ENCODE measurements at places on chromosomes 7 and 10. TPM values are rescaled to one million over a fixed set of nuclear protein-coding genes. Genes with fewer than 3 reads are reported as not detected.
A peak's percentile ranks its signal among the peaks of the same experiment; 100 is the strongest.

Gene PRRT4
- not detected for total RNA-seq

Gene PDZD7
- 2.6 TPM for total RNA-seq

- H3K27me3 ChIP-seq, result no peaks in the 10 kb centered on the region
- DNase-seq, result no peak
- H3K27ac ChIP-seq, result no peak overlapping the region
- no peak overlapping the region for H3K4me3 ChIP-seq
- no peaks in the 10 kb centered on the region for H3K36me3 ChIP-seq
Measured at GRCh38 chr7:137040745-137041144, 172.3 kb downstream of the CHRM2 start.

- DNase-seq, result peak; percentile 46
- H3K4me3 ChIP-seq, result no peak within 1 kb of the TSS
- H3K36me3 ChIP-seq, result no peaks in the 10 kb centered on the region
- H3K4me1 ChIP-seq, result peaks cover 26% of the 10 kb centered on the region
- H3K27ac ChIP-seq, result no peak within 1 kb of the TSS
Measured at GRCh38 chr10:104353325-104354048, at the start of gene CFAP58. TSS of gene CFAP58 (plus strand) at chr10:104353833. CDS start at chr10:104353898, 65 bp downstream.

- H3K4me3 ChIP-seq, result no peak overlapping the region
- DNase-seq, result no peak
- H3K27me3 ChIP-seq, result no peaks in the 10 kb centered on the region
Measured at GRCh38 chr7:134879815-134880475, 100.5 kb downstream of the CALD1 start.

DNA sequence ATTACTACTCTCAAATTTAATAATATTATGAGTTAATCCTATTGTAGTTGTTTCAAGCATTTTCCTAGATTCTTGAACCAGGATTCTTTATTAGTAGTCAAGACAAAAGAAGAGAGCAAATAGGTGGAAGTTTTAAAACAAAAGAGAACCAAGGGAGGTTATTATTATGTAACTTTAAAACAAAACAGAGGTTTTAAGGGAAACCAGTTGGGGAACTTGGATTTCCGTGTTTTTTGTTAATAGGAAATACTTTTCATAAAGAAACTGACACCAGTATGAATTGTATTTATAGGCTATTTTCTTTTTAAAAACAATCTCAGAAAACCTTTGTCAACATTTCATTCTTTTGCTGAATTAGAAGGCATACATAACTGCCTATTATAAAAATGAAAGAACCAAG lies 183.9 kb downstream of the WNT2 start:
- no peaks in the 10 kb centered on the region for H3K27me3 ChIP-seq
- no peaks in the 10 kb centered on the region for H3K4me1 ChIP-seq
- DNase-seq, result no peak
- no peaks in the 10 kb centered on the region for H3K36me3 ChIP-seq
- no peak overlapping the region for H3K4me3 ChIP-seq

DNA sequence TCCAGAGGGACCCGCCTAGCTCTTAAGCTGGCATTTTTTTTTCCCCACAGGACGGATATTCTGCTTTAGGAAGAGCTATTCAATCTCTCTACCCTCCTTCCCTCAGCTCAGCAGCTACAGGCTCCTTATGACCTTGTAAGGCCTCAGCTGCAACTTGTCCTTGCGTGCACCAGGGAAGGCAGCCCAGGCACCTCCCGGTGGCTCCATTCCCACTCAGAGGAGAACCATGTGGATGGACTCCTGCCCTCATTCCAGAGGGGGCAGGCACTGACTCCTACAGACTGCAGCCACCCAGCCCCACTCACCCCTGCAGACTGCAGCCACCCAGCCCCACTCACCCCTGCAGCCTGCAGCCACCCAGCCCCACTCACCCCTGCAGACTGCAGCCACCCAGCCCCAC lies 73.7 kb downstream of the ITIH5 start:
- H3K4me1 ChIP-seq, result no peaks in the 10 kb centered on the region
- DNase-seq, result no peak
- no peak overlapping the region for H3K27ac ChIP-seq
- no peaks in the 10 kb centered on the region for H3K27me3 ChIP-seq
- no peaks in the 10 kb centered on the region for H3K36me3 ChIP-seq

- H3K27me3 ChIP-seq, result no peaks in the 10 kb centered on the region
- H3K27ac ChIP-seq, result no peak overlapping the region
- no peaks in the 10 kb centered on the region for H3K36me3 ChIP-seq
Measured at GRCh38 chr7:73606801-73607691, 17.3 kb downstream of the MLXIPL start.

DNA sequence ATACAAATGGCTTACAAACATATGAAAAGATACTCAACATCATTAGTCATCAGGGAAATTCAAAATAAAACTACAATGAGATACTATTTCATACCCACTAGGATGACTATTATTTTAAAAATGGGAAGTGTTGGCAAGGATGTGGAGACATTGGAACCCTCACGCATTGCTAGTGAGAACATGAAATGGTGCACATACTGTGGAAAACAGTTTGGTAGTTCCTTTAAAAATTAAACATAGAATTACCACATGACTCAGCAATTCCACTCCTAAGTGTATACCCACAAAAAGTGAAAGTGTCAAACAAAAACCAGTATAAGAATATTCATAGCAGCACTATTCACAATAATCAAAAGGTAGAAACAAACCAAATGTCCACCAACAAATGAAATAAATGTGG lies 48.5 kb upstream of the SHTN1 start:
- H3K4me1 ChIP-seq, result no peaks in the 10 kb centered on the region
- H3K4me3 ChIP-seq, result no peak overlapping the region
- H3K36me3 ChIP-seq, result no peaks in the 10 kb centered on the region
- no peak for DNase-seq
- no peak overlapping the region for H3K27ac ChIP-seq

DNA sequence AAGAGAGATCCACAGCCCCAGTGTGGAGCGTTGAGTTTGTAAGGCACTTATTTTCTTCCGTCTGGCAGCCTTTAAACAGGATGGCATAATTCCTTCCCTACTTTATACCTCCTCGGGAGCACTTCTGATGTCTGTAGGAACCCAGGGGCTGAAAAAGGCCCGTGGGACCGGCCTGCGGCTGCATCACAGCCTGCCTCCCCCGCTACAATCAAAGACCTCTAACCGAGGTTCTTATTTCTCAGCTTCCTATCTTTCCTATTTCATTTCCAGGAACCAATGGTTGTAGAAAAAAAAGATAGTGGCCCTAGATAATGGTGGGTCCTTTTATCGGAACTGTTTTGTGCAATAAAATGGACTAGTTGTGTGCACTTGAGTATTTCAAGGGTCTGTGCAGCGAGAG lies 4.1 kb upstream of the CTBP2 start:
- H3K4me3 ChIP-seq, result no peak overlapping the region
- no peaks in the 10 kb centered on the region for H3K4me1 ChIP-seq
- no peaks in the 10 kb centered on the region for H3K36me3 ChIP-seq
- DNase-seq, result no peak
- no peaks in the 10 kb centered on the region for H3K27me3 ChIP-seq

DNA sequence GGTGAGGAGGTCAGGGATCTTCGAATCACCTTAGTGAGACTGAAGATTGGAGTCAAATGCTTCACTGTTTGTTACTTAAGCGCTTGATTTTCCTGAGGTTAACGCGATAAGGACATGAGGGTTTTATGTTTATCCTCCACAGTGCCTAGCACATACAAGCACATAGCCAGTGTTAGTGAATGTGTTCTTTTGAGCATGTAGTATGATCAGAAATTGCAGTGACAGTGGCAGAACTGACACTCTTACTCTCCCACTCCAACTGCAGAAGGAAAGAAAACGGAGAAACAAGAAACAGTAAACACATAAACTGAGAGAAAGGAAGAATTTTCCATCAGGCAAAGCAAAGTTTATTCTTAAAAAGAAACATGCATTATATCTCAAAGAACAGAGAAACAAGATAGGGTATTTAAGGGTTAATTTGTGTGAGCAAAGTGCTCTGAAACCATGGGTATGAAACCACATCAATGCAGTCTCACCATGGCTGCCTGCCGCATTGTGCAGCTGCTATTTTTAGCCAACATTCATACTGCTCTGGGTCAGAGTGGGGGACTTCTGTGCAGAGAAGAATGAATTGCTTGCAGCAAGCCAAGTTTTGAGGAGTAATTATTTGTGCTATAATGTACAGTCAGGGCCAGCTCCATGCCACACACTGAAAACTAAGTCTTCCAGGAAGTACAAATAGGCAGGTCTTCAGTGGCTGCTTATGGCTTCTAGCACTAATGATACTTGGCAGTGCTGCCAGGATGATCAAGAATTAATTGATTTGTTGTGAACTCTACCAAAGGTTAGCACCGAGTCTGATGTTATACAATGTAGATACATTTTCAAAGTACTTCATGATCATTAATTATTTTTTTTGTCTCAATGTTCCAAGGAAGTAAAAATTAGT lies 152.0 kb downstream of the MACC1 start:
- no peak overlapping the region for H3K4me3 ChIP-seq
- H3K4me1 ChIP-seq, result peaks cover 7% of the 10 kb centered on the region
- H3K36me3 ChIP-seq, result no peaks in the 10 kb centered on the region
- no peak overlapping the region for H3K27ac ChIP-seq
- 0 out of 2 replicates have a peak, but pooled peaks cover 3% of the 10 kb centered on the region for H3K27me3 ChIP-seq

Data from Karpas-422 (cell line).